ENCODE measurements at places on chromosomes 5 and 9.

DNA sequence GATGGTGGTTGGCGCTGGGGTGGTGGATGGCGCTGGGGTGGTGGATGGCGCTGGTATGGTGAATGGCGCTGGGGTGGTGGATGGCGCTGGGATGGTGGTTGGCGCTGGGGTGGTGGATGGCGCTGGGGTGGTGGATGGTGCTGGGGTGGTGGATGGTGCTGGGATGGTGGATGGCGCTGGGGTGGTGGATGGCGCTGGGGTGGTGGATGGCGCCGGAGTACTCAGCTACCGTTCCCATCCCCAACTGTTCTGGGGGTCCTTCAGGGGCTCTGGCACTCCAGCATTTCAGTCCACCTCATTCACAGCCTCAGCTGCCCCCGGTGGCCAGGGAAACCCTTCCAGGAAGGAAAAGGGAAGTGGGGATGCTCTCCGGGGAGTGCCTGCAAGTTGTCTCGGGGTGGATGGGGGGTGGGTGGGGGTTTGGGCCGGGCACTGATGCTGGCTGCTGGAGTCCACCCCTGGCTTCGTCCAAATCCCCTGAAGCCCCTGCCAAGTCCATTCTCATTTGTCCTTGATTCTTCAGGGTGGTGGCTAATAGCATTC lies 147.3 kb upstream of the COL5A1 start:
- DNase-seq = no peak

DNA sequence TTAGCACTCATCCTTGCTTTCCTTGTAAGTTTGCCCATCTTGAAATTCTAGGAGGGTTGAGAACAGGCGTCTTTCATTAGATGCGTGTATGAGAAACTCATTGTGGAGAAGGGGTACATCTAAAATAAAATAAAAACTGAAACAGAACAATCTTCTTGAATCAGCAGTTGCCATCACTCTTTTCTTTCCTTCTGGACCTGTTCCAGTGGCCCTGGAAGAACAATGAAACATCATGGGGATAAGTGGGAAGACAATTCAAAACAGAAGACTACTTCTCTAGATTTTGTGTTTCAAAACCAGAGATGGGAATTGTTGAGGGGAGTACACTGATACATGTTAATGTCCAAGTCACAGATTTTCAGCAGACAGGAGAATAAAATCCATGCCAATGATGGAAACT lies 59.9 kb downstream of the SLC1A3 start:
- DNase-seq = no peak

DNA sequence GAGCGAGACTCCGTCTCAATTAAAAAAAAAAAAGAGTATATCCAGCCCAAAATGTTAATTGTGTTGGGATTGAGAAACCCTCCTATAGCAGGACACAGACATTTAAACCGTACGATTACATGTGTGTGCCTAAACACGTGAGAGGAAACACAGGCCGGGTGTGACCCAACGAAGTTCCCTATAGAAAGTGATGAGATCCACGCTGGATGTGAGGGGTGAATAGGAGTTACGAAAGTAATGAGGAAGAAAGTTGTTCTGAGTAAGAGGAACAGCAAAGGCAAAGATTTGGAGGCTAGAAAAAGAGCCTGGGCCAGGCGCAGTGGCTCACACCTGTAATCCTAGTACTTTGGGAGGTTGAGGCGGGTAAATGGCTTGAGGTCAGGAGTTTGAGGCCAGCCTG lies 13.6 kb downstream of the NAIF1 start:
- no peak for DNase-seq

DNA sequence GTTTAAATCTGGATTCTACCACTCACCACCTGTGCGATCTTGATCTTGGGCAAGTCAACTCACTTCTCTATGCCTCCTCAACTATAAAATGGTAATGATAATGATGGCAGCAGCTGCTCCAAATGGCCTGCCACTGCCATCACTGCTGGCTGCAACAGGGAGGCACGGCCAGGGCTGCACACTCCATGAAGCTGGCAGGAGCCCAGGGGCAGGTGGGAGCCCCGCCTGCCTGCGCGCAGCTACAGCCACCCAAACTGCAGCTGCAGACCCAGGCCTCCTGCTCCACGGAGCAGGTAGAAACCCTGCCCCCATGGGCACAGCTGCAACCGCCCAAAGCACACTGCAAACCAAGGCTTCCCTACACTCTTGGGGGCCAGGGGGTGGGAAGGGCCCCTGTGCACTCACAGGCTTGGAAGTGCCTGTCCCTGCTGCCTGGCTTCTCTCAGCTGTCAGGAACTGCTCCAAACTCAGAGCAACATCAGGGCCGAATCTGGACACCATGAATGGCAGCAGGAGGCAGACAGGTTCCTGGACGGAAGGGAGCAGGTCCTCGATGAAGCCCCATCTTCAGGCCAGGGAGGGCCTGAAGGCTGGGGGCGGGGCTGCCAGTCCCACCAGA lies 57.6 kb downstream of the PRELID2 start:
- no peak for DNase-seq

- DNase-seq = no peak
Observed at GRCh38 chr5:56490971-56491468, 257.9 kb upstream of the ANKRD55 start.

DNA sequence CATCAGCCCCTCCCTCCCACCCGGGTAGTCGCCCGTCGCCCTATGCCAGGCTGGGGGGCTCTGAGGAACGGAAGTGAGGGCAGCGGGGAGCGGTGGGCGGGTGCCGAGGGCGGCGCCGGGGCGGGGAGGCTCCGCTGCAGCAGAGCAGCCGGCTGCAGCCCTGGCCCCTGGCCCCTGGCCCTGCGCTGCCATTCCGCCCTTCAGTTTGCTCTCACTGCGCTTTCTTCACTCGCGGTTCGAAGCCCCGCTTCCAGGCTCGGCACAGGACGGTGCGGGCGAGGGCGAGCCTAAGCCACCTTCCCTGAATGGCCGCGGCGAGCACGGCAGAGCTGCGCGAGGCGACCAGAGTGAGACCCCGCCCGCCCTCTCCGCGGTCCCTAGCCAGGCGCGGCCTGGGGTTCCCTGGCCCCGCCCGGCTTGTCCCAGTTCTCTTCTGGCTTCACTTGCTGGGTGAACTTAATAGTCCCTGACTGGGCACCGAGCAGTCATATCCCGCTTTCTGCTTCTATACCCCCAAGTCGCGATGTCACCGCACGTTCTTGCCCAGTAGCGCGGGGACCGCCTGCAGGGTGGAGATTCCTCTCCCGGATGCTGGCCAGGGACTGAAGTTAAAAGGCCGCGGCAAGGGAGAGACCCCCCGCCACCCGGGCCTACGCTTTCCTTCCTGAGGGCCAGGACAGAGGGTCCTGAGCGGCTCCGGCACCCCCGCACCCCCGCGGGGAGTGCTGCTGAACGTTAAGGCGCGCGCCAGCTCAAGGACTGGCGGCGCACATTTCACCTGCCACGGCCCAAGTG lies 623 bp upstream of the TRIM36 start:
- no peak for DNase-seq

DNA sequence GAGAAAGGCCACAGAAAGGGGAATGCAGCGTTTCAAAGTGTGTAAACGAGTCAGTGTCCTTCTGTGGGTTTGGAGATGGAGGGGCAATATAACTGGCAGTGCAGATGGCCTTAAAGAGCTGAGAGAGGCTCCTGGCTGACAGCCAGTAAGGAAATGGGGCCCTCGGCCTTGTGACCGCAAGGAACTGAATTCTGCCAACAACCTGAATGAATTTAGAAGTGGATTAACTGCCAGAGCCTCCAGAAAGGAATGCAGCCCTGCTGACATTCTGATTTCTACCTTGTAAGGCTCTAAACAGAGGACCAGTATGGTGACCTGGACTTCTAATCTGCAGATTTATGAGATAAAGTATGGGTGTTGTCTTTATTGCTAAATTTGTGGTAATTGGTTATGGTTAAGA lies 17.5 kb upstream of the NREP start:
- DNase-seq = no peak

Data from activated CD8-positive, alpha-beta memory T cell treated with anti-CD3 and anti-CD28 coated beads for 4 hours (primary cell).